ENCODE measurements at places on chromosomes 12 and 14.
A peak's percentile ranks its signal among the peaks of the same experiment; 100 is the strongest.

GRCh38 chr12:89649139-89649538 is 59.5 kb downstream of the ATP2B1 start:
- DNase-seq: no peak

- DNase-seq: no peak
These were observed 44.4 kb upstream of the KCNK13 start for GRCh38 chr14:90017371-90017770.

DNA sequence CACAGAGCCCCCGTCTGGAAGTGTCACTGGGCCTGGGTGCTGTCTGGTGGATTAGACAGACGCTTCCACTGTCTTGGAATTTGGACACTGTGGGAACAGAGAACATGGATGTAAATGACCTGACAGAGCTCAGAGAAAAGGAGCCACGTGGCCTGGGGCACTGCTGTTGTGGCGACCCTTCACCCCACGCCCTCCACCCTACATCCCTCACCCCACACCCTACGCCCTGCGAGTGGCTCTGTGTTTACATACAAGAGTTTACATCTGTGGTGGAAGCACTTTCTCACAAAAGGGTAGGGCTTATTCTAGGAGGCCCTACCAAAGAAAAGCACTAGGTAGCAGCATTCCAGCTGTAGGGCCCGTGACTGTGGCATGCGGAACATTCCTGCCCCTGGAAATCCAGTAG is 47.7 kb downstream of the B4GALNT3 start:
- no peak for DNase-seq

DNA sequence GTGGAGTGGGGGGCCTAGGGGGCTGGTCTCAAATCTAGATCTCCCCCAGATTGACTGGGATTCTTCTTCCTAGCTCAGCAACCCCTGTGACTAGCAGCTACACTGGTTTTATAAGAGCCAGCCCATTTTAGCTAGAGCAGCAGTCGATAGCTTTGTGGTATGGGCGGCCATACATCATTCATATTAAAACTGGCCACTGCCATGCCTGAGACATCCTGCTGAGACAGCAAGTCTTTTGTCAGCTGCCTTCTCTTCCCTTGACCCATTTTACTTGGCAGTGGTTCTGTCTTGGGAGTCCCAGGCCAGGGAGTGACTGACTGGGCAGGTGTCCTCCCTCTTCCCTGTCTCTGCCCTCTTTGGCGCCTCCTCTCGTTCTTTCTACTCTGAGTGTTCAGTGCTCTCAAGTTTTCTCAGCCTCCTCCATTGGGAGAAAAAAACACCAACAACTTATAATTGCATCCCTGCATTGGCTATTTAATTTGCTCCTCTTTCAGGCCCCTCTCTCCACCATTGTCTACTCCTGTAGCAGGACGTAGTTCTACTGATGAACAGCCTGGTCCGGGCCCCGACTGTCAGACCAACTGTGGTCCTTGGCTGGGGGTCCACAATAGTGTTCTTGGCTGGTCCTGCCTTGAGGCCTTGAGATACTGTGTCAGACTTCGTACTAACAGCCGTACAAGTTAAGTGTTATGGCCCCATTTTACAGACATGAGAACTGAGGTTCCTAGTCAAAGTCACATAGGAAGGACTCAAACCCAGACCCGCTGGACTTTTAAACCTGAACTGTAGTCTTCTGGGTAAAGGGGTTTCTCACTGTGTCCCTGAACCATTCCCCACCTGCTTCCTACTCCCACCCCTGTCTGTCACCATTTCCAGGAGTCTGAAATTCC is 18.3 kb upstream of the JDP2 start:
- DNase-seq: no peak

DNA sequence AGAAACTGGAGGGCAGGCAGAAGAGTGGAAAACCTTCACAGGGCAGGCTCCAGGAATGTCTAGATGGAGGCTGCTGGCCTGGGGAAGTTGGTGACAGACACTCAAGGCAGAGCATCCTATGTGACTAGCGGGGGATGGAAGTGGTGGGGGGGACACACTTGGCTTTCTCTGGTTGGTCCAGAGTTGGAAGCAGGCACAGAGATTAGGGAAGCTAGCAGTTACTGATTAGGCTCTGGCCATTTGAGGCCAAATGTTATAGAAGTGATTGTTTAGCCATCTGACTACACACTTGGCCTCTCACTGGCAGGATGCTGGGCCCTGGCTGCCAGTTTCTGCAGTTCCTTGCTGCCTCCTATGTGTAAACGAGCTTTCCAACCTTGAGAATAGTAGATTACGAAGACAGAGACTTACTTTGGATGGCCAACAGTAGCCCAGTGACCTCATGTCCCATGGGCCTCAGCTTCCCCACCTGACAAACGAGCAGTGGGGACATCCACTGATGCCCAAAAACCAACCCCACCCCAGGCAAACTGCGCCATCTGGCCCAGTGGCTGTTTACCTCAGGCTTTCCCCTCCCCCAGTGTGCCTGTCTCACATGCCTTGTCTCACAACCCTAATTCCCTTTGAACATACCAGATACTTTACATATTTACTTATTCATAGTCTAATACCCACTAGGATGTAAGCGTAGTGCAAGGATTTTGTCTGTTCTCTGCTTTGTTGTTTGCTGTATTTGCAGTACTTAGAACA is 102.7 kb downstream of the PAPLN start:
- no peak for DNase-seq

GRCh38 chr14:104206281-104206904 is 68.0 kb downstream of the KIF26A start:
- DNase-seq: no peak

DNA sequence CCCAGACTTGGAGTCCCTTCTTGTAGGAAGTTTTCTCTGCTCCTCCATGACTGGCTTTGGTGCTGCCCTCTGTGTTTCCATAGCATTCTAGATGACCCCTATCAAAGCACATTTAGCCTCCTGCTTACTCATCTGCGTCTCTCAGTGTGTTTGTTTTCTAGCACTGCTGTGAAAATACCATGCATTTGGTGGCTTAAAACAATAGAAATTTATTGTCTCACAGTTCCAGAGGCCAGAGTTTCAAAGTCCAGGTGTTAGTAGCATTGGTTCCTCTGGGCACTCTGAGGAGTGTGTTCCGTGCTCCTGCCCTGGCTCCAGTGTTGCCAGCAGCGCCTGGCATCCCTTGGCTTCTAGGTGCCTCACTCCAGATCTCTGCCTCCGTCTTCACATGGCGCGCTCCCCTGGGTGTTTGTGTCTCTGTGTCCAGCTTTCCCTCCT is 86.1 kb downstream of the CACNA1C start:
- no peak for DNase-seq

DNA sequence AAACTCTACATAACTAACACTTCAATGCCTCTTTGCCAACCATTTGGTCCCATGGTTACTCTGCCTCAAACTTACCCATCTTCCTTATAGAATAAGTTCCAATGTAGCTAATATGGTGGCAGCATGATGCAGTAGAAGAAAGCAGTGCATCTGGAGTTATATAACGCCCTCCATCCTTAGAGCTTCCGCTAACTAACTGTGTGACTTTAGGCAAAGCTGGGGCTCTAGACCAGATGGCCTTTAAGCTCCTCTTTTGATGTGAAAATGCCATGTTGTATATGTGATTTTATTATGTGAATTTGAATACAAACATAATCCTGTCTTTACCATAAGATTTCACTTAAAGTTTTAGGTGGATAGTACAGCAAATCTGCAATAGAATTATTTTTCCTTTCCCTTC is 6.1 kb downstream of the ABCD2 start:
- DNase-seq: no peak

- peak; percentile 77 for DNase-seq
These were observed 61.1 kb downstream of the NCOR2 start for GRCh38 chr12:124506145-124506831.

DNA sequence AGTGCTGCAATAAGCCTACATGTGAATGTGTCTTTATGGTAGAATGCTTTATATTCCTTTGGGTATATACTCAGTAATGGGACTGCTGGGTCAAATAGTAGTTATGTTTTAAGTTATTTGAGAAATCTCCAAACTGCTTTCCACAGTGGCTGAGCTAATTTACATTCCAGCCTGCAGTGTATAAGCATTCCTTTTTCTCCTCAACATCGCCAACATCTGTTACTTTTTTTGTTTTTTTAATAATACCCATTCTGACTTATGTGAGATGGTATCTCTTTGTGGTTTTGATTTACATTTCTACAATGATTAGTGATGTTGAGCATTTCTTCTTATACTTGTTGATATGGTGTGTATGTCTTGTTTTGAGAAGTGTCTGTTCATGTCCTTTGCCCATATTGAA is 1186.2 kb downstream of the BCL11B start:
- DNase-seq: no peak

GRCh38 chr12:30357766-30358490 is 337.7 kb downstream of the IPO8 start:
- DNase-seq: no peak

DNA sequence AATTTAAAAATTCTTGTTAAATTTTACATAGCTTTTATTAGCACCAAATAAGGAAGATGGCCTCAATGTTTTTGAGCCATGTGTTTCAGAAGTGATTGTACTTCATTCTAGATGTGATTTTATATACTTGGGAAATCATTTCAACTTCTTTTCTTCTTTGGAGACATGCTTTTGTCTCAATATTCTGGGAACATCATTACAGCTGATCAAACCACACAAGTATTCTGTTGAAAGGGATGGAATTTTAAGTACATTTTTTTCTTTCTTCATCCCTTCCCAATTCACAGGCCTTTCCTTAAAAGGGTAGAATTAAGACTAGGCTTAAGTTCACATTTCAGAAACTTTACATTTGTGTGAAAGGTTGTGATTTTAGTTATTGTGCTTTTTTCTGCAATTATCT is 66.4 kb downstream of the PAPOLA start:
- no peak for DNase-seq

DNA sequence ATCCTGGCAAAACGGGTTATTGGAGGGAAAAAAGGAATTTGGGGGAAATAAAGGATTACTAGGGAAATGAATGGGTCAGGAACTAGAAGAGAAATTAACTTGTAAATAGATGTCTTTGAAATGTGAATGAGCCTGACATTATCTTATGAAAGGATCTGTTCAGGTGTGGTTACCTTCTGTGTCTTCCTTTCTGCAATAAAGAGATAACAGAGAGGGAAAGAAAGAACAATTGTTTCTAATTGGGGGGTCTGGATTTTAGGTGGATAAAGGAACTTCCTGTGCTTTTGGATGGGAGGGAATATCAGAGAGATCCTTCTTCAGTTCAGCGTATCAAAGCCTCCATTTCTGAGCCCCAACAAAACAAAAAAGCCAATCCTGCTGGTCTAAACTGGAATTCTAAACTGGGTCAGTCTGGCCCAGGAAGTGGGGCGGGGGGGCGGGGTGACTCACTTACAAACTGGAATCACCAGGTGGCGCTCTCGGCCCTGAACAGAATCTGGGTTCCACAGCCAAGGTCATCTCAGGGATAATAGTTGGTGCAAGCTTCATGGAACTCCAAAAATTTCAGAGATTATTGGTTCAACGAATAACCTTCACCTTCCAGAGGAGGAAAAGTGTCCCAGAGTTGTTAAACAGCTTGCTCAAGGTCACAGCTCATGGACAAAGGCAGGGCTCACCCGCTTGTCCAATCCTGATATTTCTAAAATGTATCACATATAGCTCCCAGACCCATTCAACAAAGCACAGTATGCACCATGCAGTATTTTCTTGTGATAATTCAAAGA is 15.2 kb upstream of the PEBP1 start:
- peak; percentile 15 for DNase-seq

GRCh38 chr12:94839347-94839746 is 164.2 kb downstream of the NDUFA12 start:
- no peak for DNase-seq

DNA sequence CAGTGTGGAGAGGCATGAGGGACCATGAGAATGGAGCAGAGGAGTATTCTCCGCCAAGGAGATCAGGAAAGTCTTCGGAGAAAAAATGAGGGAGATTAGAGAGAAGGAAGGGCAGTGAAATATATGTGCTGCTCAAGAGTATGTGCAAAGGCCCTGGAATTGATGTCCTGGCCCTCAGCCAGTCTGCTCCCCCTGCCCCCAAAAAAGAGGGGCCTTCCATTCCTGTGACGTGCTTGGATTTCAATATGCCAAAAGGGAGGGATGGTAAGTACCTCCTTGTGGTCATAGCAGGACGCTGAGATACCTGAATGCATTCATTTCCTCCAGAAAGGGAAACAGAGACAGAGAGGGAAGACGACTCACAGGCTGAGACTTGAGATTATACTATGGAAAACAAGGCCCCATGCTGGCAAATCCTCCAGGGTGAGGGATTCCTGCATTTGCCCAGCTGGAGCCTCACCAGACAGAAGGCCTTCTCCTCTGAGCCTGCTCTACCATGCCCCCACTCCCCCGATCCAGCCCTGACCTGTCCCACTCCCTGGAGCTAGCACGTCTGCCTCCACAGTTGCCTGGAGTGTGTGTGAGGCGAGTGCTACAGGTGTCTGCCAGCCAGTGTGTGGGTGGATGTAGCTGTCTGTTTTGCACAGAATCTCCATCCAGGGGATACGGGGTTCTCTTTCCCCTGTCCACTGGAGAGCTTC is 3.9 kb upstream of the RARG start:
- no peak for DNase-seq

GRCh38 chr12:26768611-26769603 is 64.1 kb downstream of the ITPR2 start:
- DNase-seq: no peak

GRCh38 chr14:77023001-77023996 is 5.2 kb downstream of the IRF2BPL start:
- no peak for DNase-seq

GRCh38 chr14:89040080-89040459 is 215.6 kb downstream of the TTC8 start:
- DNase-seq: no peak

DNA sequence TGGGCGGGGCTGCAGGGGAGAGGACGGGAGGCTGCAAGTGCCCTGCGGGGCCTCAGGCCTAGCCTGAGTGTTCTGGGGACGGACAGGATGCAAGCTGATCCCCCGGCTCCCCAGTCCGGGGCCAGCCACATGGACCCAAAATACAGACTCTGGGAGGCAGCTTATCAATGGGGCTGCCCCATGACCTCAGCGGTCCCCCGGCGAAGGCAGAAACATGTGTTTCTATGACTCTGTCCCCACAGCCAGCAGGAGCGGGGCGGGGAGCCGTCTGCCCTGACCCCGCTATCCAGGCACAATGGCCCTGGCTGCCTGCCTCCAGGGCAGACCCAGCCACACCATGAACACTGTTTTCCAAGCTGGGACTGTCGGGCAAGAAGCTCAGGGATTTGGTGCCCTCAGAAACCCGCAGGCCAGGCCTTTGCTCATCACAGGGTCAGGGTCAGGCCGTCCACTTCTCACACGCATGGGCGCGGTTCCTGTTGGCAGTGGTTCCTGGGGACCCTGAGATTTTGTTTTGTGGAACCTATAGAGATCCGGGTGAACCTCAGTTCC is 75.0 kb downstream of the RFLNA start:
- DNase-seq: no peak
